Posterior vena cava (tissue), 2 donors: ENCODE measurements at places on chromosomes 1 and 21. TPM values are rescaled to one million over a fixed set of nuclear protein-coding genes. Genes with fewer than 3 reads are reported as not detected.

The TEDDM1 gene
- total RNA-seq: not detected

The DMBX1 gene
- not detected for total RNA-seq

The S100A7A gene
- not detected for total RNA-seq

The TRIM67 gene
- not detected for total RNA-seq

The ZNF695 gene
- 0.23 TPM for total RNA-seq

The ERG gene
- 28.6 TPM for total RNA-seq

The E2F2 gene
- total RNA-seq: 0.46 TPM
